ENCODE measurements at places on chromosomes 5 and 9.

- no peak for DNase-seq
Observed at GRCh38 chr5:72552041-72552557, 44.9 kb upstream of the ZNF366 start.

- peak; percentile 72 for DNase-seq
Observed at GRCh38 chr9:93133681-93134014, 403 bp downstream of the NINJ1 start.

- DNase-seq: no peak
Observed at GRCh38 chr5:169979871-169980270, 424 bp downstream of the INSYN2B start.

DNA sequence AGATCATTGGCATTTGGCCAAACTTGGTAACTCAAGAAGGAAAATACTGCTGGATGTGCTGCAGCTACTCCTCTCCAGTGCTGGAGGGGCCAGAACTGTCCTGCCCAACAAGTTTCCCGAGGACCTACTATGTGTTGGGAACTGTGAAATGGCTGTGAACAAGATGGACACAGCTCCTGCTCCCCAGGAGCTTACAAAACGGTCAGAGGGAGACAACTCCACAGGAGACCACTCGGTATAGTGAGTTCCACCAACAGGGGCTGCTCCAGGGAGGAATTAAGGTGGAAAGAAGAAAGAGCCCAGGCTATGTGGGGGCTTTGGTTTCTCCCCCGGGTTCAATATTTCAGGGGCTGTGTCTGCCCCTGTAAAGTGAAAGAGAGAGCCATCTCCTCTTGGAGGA is 78.8 kb downstream of the GNA14 start:
- no peak for DNase-seq

DNA sequence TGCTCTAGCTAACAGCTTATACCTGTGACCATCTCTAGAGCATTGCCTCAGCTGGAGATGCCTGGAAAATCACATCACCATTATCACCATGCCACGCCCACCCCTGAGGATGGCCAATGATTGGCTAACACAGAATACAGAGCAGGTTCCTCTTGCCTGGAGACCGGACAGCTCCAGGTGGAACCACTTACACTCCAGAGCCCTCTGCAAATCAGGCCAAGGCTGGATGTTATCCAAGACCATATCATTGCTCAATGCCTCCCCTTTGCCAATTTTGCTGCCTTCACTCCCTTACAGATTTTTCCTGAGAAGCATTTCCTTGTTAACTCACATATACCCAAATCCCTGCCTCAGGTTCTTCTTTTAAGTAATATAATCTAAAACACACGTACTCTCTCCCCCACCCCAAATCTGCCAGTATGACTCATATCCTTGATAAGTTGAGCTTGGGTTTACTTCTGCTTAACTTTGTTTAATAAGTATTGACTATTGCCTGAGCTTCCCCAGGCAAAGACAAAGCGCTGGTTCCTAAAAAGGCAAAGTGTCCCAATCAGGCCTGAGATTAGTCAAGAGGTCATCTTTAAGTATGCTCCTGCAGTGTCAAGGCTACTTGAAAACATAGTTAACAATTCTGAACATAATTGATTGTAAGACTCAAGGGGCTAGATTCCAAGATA is 309.6 kb downstream of the EPB41L4A start:
- peak; percentile 30 for DNase-seq

GRCh38 chr9:130870491-130871381 is 25.9 kb downstream of the QRFP start:
- no peak for DNase-seq

DNA sequence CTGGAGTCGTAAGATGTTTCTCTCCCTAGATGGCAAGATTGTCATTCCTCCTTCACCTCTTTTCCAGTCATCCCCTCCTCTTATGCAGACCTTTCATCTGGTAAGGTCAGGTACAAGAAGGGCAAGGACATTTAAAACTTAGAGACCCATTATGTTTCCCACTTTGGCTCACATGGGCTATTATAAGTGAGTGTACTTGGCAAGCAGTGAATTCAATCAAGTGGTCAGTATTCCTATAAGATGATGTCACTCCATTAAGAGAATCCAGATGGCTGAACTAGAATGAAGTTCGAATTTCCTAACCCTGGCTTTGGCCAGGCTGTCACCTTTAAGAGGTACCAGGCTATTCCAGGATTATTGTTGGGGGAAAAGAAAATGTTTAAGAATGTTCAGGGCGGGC is 32.2 kb downstream of the ZNF131 start:
- no peak for DNase-seq

DNA sequence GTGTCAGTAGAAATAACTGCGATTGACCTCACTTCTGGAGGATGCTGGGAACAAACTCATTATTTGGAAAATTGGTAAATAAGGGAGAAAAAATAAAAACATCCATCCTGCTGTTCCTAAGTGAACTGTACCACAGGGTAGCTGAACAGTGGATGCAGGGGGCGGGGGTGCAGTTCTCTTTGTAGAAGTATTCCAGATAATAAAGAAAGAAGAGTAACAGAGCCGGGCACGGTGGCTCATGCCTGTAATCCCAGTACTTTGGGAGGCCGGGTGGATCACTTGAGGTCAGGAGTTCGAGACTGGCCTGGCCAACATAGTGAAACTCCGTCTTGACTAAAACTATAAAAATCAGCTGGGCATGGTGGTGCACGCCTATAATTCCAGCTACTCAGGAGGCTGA is 132.1 kb downstream of the COL23A1 start:
- DNase-seq: no peak

- no peak for DNase-seq
Observed at GRCh38 chr5:175032741-175033151, 308.4 kb downstream of the MSX2 start.

DNA sequence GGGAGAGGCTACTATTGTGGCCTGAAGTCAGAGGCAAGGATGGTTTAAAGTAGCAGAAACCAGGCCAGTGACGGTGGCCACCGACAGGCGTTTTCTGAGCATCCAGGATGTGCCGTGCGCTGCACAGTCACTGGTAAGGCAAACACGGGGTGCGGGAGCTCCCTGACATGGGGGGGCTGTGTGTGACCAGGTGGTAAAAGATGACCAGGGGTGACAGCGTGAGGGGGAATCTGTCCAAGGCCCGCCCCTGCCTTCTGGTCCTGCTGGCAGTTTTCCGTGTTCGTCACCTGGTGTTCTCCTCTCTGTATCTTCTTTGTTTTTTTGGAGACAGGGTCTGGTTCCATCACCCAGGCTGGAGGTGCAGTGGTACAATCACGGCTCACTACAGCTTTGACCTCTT is 167.4 kb downstream of the ICE1 start:
- DNase-seq: no peak

DNA sequence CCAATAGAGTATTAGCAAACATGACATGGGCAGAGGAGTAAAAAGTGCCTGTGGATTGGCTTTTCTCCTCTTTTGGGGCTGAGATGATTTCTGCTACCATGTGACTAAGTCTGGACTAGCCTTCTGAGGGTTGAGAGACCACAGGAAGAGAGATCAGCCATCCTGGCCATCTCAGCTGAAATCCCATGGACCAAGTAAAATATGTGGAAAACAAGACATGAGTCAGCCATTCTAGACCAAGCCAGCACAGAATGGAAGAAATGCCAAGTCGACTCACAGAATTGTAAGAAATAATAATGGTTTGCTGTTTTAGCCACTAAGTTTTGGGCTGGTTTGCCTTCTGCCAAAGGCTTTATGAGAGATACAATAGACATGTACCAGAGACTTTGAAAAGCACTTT is 377.8 kb downstream of the CHSY3 start:
- no peak for DNase-seq

- DNase-seq: no peak
Observed at GRCh38 chr9:124613849-124614248, 106.7 kb upstream of the NR5A1 start.

GRCh38 chr5:137700282-137700680 is 35.6 kb downstream of the KLHL3 start:
- DNase-seq: no peak

GRCh38 chr5:110218981-110219380 is 507.5 kb downstream of the TMEM232 start:
- no peak for DNase-seq

GRCh38 chr9:130692321-130692720 is 1.3 kb upstream of the EXOSC2 start:
- DNase-seq: no peak

DNA sequence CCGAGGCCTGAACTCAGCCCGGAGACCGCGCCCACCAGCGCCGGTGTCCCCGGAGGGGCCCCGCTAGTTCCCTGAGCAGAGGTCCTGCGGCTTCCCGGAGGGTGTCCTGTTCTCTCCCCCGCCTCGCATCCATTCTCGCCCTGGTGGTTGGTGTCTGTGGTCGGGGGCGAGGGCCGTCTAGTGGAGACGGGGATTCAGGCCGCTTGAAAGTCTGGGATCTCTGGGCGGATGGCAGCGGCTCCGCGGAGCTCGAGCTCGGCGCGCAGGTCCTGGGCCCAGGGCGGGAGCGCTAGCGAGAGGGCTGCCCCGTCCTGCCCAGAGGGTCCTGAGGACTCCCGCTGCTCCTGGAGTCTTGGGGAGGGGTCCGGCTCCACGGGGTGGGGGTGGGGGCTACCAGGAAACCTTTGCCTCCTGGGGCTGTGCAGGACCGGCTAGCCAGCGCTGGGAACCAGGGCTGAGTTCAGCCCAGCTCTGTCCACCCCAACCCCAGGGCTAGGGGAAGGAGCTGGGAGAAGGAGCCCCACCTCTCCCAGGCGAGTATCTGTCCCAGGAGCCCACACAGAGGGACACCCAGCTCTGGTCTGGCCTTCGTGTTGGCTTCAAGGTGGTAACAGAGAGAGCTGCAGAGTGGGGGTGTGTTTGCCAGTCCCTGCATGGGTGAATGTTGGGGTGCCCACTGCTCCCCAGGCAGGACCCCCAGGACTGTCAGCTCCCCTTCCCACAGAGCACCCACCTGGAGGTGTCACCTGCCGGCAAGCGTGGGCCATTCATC is 4.0 kb downstream of the TOR4A start:
- no peak for DNase-seq

DNA sequence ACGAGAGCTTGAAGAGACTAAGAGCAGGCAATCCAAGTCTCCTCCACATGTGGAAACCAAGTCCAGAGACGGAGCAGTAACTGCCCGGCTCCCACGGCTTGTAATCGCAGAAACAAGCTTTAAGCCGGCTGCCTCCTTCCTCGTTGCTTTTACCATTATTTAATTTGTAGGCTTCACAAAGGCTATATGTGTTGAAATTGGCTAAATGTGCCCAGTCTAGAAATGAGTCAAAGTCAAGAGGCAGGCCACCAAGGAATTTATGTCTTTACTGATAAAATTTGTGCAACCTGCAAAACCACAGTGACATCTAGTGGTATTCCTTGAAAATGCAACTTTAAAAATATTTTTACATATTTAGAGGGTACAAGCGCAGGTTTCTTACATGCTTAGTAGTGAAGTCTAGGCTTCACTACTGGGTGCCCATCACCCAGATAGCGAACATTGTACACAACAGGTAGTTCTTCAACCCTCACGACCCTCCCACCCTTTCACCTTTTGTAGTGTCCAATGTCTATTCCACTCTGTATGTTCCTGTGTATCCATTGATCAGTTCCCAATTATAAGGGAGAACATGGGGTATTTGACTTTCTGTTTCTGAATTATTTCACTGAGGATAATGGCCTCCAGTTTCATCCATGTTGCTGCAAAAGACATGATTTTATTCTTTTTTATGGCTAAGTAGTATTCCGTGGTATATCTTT is 33.5 kb upstream of the EBF1 start:
- DNase-seq: peak; percentile 67

DNA sequence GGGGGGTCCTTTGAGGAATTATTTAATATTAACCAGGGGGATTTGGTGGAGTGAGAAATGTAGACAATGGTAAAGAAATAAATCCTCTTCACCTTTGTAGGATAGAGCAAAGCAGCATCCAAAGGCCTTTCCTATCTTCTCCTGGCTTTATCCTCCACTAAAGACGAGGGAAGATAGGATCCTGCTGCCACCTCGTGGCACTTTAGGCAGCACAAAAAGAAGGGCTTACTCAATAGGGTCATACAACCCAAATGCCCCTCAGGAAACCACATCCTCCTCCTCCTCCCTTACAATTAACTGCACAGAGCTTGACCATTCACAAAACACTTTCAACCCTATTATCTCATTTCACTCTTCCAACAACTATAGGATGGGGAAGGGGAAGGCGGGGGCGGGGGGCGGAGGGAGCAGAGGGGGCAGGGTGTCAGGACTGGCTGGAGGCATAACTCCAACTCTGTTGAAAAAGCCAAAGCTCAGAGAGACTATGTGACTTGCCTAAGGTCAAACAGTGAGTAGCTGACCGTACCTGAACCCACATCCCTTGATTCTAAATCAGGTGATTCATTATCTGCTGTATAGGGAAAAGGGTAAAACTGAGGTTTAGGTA is 45.4 kb upstream of the MYOT start:
- DNase-seq: peak; percentile 72

GRCh38 chr5:102196481-102196880 is 99.6 kb downstream of the SLCO4C1 start:
- DNase-seq: no peak

DNA sequence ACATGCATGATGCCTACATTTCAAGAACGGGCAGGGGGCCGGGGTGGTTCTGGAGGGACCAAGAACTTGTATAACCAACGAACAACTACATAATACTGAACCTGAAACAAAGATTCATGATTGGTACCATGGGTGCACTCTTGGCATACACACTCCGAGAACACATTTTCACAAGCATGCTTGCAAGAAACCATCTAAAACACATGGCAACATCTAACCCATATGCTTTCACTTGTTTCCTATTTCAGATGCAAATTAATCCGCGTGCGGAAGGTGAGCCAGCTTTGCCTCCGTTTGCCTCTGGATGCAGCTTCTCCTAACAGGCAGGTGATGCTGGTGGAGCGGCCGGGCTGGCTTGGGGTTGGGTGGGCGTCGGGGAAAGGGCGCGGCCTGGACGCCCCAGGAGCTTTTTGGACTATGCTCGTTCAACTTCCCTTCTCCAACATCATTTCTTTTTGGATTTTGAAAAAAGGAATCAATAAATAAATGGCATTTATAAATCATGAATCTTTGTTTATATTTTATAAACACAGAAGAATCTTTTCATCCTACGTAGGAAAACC is 12.5 kb upstream of the SEC16A start:
- no peak for DNase-seq

DNA sequence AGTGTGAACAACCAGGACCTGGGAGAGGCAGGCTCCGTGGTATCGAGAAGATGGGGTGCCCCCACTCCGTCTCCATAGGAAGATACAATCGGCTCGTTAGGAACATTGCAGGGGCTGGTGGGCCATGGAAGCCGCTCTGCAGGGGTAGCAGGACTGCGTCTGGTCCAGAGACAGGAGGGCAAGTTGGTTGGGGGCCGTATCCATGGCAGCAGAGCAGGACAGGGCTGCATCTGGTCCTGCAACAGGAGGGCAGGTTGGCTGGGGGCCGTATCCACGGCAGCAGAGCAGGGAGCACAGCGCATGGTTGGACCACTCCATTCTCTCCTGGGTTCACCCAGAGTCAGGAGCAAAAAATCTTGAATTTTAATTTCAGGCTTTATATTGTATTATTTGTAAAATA is 98.2 kb downstream of the ANKRD33B start:
- no peak for DNase-seq

All from SW480 (cell line).